Sciatic nerve (tissue), 2 donors: ENCODE measurements at places on chromosomes 4 and X. TPM values are rescaled to one million over a fixed set of nuclear protein-coding genes. Genes with fewer than 3 reads are reported as not detected.

- no peak for DNase-seq
Observed at GRCh38 chr4:159564615-159565014, 461.7 kb downstream of the RAPGEF2 start.

- no peak for DNase-seq
Observed at GRCh38 chr4:67468830-67469229, 76.5 kb downstream of the CENPC start.

- no peak for DNase-seq
Observed at GRCh38 chr4:116598980-116599789, 486.2 kb downstream of the TRAM1L1 start.

- DNase-seq: no peak
Observed at GRCh38 chrX:17442898-17443297, 67.9 kb downstream of the NHS start.

DNA sequence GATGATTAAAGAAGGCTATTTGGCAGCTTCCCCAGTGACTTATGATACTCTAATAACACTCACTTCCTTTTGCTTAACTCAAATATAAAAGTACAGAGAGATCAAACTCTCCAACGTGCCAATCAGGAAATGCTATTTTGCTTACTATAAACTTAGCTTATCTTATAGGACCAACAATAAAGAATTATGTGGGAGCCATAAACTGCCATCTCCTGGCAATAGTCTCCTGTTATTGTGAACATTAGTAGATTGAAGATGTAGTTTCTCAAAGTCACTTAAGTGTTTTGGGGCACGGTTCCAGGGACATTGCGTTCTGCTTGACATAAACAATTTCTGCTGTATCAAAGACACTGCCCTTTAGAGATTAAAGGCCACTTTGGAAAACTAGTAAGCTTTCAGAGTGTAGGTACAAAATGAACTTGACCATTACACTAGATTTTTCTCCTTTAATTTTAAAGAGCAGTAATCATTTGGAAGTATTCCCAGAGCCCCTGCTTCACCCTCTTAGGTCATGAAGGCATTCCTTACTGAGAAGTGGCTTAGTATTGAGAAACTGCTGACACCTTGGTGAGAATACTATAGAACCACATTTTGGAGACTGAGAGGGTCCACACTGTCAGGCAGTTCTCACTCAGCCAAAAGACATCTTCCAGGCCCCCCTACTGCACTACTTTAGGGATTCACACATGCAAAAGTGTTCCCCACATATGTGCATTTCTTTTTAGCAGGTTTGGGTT is 51.9 kb downstream of the MAOA start:
- no peak for DNase-seq

DNA sequence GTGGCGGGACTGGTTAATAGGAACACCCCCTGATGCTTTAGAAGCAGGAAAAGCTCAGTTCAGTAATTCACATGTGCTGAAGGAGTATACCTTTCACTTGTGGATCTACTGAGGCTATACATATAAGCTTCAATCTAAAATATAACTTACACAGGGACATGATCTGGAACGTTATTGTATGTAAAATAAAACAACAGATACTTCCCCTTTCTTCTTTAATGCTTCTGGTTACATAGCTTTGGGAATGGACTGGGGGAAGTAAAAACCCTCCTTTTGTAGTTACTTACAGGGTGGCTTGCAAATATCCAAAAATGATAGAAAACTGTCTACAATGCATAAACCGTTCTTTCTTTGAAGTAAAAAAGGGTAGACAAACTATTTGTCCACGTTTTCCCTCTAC is 1.9 kb downstream of the FGG start:
- DNase-seq: no peak

Gene C4orf33
- total RNA-seq: 7.0 TPM

Gene NHSL2
- total RNA-seq: 38.0 TPM
